ENCODE measurements at places on chromosomes 7 and 10. TPM values are rescaled to one million over a fixed set of nuclear protein-coding genes. Genes with fewer than 3 reads are reported as not detected.

The C1QL3 gene
- total RNA-seq = 0.07 TPM

The TUBB8 gene
- total RNA-seq = not detected

The NUTM2A gene
- total RNA-seq = not detected

The C10orf95 gene
- total RNA-seq = 0.14 TPM

The GIMAP2 gene
- total RNA-seq = 49.5 TPM

GRCh38 chr10:90858461-90858968 is 676 bp upstream of the HTR7 start:
- H3K36me3 ChIP-seq = no peaks in the 10 kb centered on the region
- peak overlapping the region; percentile 74 for H3K4me3 ChIP-seq
- H3K4me1 ChIP-seq = peaks cover 7% of the 10 kb centered on the region
- peaks cover 54% of the 10 kb centered on the region for H3K27me3 ChIP-seq

DNA sequence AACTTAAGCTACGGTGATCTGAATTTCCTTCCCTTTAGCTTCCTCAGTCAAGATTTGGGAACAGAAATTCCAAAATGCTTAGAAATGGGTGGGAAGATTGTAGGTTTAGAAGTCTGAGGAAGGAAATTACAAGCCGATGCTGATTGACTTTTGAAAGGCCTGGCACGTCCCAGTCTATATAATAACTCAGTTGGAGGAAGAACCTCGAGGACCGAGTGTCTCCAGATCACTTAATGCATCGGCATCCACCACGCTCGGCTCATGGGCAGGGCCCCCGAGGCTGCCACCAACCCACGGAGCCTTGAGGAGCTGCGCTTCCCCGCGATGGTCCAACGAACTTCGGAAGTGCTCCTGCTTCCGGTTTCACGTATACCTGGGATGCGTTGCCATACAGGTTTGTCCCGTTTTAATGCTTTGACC is 10.4 kb upstream of the SP8 start:
- no peak overlapping the region for H3K27ac ChIP-seq
- H3K36me3 ChIP-seq = peaks cover 3% of the 10 kb centered on the region
- H3K4me3 ChIP-seq = peak overlapping the region; percentile 78
- H3K27me3 ChIP-seq = peaks cover 66% of the 10 kb centered on the region

- no peak overlapping the region for H3K4me3 ChIP-seq
- no peak overlapping the region for H3K27ac ChIP-seq
- DNase-seq = no peak
- H3K4me1 ChIP-seq = no peaks in the 10 kb centered on the region
- peaks cover 24% of the 10 kb centered on the region for H3K36me3 ChIP-seq
- peaks cover 7% of the 10 kb centered on the region for H3K27me3 ChIP-seq
Observed at GRCh38 chr7:151460474-151460855, 20.5 kb upstream of the CRYGN start.

DNA sequence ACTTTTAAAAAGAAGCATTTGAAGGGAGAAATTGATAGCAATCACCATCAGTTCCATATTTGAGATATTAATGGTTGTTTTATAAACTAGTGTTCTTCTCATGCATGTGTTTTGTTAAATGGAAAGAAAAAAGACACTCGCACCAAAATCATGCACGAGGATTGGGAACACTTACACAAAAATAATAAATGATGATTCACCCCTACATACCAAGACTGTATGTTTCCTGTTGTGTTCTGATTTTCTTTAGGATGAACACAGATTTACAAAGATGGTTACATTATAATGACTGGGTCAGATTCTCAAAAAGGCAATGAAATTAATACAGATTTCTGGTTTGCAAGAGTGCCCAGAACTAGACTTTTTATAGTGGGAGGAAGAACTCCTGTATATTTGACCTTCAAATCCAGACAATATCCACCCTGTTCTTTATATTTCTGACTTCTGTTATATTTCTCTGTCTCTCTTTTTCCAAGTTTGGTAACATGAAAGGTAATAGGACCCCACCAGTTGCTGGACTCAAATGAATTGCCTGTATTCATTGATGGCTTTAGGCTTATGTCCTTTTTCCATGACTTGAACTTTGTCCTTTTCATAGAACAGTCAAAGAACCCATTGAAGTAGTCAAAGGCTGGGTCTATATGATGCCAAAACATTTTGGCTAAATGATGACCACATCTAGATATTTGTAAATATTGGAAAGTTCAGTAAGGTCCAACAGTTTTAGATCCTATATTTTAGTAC is 54.4 kb downstream of the SEMA3A start:
- H3K4me1 ChIP-seq = no peaks in the 10 kb centered on the region
- no peaks in the 10 kb centered on the region for H3K27me3 ChIP-seq
- no peak overlapping the region for H3K4me3 ChIP-seq
- no peaks in the 10 kb centered on the region for H3K36me3 ChIP-seq

- peaks cover 57% of the 10 kb centered on the region for H3K36me3 ChIP-seq
- H3K27ac ChIP-seq = peak overlapping the region; percentile 88
- peaks cover 36% of the 10 kb centered on the region for H3K4me1 ChIP-seq
- DNase-seq = no peak
- no peaks in the 10 kb centered on the region for H3K27me3 ChIP-seq
Observed at GRCh38 chr10:26738301-26738911, 40.9 kb downstream of the PDSS1 start.

DNA sequence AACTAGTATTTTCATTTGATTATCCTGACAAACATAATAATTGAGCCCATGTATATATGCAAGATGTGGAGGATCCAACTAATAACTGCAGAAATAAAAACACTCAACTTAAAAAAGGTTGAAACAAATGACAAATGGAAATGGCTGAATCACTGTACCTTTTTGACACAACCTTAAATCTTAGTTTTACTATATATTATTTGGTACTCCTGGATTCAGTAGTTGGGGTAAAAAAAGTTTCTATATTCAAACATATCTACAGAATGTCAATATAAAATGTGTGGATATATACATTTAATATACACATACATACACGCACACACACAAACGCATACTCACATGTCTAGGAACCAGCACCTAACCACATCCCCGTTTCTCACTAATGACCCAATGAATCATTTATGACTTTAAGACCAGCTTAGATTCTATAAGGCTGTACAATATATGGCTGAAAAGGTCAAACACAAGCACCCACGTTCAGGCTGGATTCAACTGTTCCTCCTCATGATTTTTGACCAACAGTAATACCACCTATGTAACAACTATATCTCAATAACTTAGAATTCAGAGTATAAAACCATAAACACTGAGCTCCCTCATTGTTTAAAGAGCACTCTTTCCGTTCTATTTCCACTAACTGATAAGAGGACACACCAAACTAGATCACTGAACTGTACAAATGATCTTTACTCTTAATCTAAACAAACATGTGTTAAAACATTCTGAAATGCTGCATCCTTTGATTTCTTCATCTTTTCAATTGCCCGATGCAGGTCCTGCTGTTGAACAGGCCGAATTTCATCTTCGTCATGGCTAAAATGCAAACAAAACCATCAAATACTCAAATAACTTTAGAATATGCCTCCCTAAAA is 63.8 kb downstream of the ATAD1 start:
- no peak overlapping the region for H3K4me3 ChIP-seq
- H3K36me3 ChIP-seq = peaks cover 17% of the 10 kb centered on the region
- H3K27ac ChIP-seq = peak overlapping the region; percentile 50
- no peak for DNase-seq
- H3K4me1 ChIP-seq = peaks cover 45% of the 10 kb centered on the region
- no peaks in the 10 kb centered on the region for H3K27me3 ChIP-seq

GRCh38 chr7:155964543-155964942 is 152.3 kb upstream of the SHH start:
- H3K27me3 ChIP-seq = peaks cover 8% of the 10 kb centered on the region
- H3K4me1 ChIP-seq = peaks cover 20% of the 10 kb centered on the region
- no peaks in the 10 kb centered on the region for H3K36me3 ChIP-seq
- DNase-seq = no peak

DNA sequence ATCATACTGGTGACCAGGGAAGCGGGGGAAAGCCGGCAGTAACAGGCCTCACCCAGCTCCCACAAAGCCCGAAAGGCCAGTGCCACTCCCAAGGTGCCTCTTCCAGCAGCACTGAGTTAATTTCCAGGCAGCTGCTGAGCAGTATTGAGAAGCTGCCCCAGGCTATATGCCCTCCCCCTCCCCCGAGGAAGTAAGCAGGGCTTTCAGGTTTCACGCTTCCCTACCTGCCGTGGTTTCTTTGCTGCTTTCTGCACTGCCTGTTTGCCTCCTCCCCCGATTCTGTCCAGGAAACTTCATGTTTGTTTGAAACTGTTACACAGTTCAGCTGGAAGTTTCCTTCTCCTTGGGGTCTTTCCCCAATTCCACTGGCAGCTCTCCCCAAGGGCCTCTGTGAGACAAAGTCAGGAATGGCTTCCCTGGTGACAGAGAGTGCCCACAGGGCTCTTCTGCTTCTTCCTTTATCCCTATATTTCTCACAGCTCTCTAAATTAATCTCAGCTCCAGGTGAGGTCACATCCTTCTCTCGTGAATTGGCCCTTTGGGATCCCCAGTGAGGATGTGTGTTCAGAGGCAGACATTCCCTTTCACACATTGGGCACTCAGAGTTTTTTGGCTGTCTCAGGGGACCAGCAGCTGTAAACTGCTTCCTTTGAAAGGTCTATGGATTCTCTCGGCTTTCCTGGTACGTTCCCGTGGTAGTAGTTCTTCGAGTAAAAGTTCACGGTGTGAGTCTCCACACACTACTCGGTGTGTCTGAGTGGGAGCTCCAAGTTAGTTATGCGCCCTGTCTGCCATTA is 19.4 kb downstream of the C1GALT1 start:
- H3K4me3 ChIP-seq = peak overlapping the region; percentile 60
- H3K27me3 ChIP-seq = no peaks in the 10 kb centered on the region
- DNase-seq = peak; percentile 75
- H3K27ac ChIP-seq = peak overlapping the region; percentile 68
- H3K4me1 ChIP-seq = peaks cover 72% of the 10 kb centered on the region

DNA sequence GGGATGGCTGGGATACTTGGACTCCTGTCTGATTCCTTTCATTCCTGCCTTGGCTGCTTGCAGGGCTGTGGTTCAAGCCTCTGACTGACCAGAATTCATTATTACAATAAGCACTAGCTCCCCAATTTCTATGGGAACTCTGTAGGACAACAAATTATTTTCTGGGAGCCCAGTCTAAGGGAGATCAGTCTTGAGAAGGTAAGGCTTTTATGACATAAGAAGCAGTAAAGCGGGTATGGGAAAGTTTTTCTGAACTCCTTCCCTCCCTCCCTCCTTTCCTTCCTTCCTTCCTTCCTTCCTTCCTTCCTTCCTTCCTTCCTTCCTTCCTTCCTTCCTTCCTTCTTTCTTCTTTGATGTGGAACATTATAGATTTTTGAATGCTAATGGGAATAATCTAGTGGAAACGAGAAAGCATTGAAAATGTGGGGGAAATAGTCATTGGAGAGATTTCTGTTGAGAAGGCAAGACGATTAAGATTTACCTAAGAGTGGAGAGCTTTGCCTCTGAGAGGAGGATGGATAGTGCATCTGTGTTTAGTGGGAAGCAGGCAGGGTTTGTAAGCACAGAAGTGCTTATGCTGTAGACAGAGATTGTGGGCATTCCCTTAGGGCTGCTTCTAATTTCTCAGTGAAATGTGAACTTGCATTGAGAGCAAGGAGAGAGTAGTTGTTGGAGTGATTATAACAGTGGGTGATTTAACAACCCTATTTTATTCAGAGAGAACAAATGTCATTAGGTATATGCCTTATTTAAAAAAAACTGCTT is 201.5 kb downstream of the DNAJB9 start:
- H3K4me3 ChIP-seq = no peak overlapping the region
- no peaks in the 10 kb centered on the region for H3K4me1 ChIP-seq
- H3K27ac ChIP-seq = no peak overlapping the region
- no peaks in the 10 kb centered on the region for H3K36me3 ChIP-seq

GRCh38 chr7:50552921-50553320 is 12.3 kb downstream of the DDC start:
- H3K4me1 ChIP-seq = no peaks in the 10 kb centered on the region
- no peak overlapping the region for H3K27ac ChIP-seq
- DNase-seq = peak; percentile 23
- H3K27me3 ChIP-seq = peaks cover 6% of the 10 kb centered on the region
- no peaks in the 10 kb centered on the region for H3K36me3 ChIP-seq

DNA sequence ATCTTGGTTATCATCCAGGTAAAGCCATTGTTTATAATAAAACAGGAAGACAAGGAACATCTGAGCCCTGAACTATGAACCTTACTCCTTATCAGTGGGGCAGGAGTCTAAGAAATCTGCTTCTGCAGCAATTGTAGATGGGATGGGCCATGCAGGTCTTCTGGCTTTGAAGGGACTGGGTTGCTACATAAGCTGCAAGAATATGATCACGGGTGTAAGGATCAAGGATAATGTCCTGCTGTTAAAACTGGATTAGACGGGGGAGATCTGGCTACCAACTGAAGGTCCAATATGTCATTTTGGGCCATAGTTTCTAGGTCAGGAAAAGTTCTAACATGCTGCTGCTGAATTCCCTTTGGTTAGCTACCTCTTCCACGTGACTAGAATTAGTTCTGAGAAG is 1363.4 kb upstream of the CELF2 start:
- H3K4me3 ChIP-seq = no peak overlapping the region
- no peaks in the 10 kb centered on the region for H3K4me1 ChIP-seq
- no peak overlapping the region for H3K27ac ChIP-seq
- H3K27me3 ChIP-seq = peaks cover 7% of the 10 kb centered on the region
- no peaks in the 10 kb centered on the region for H3K36me3 ChIP-seq

DNA sequence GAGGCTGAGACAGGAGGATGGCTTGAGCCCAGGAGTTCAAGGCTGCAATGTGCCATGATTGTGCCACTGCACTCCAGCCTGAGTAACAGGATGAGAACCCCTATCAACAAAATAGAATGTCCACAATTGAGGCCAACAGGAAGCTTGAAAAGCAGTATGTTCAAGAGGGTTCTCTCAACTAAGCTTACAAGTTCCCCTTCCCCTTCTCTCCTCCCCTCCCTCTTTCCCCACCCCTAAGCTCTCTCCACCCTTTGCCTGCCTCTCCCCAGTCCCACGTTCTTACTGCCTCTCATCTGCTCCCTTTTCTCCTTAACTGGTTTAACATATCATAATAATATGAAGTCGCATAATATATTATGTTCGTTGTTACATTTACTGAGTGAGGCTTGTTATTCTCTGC is 35.4 kb downstream of the KIAA1549 start:
- no peak overlapping the region for H3K27ac ChIP-seq
- H3K36me3 ChIP-seq = no peaks in the 10 kb centered on the region
- DNase-seq = no peak

GRCh38 chr10:74021248-74022055 is 23.5 kb downstream of the VCL start:
- no peaks in the 10 kb centered on the region for H3K36me3 ChIP-seq
- no peaks in the 10 kb centered on the region for H3K27me3 ChIP-seq
- H3K27ac ChIP-seq = no peak overlapping the region
- no peak for DNase-seq
- peaks cover 26% of the 10 kb centered on the region for H3K4me1 ChIP-seq
- H3K4me3 ChIP-seq = no peak overlapping the region

DNA sequence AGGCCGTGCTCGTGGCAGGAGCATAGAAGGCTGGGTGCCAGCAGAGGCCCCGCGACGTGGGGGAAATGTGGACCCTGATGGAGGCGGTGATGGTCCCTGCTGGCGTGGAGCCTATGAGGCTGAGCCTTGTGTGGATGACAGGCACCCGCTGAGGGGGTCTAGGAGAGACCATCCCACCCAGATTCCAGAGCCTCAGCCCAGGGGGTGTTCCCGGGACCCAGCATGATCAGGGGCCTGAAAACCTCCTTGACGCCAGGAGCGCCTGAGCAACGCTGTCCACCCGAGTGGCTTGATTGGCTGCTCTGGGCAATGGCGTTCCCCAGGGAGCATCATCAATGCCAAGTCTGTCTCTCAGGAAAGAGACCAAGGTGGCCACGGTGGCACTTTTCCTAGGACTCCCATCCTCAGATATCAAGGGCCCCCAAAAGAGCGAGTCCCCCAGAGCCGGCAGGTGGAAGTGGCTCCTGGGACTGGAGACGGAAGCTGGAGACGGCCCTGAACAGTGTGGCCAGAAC is 61.1 kb downstream of the PWWP2B start:
- no peaks in the 10 kb centered on the region for H3K36me3 ChIP-seq
- peaks cover 2% of the 10 kb centered on the region for H3K4me1 ChIP-seq
- H3K27ac ChIP-seq = no peak overlapping the region
- H3K4me3 ChIP-seq = no peak overlapping the region

All from activated naive CD4-positive, alpha-beta T cell treated with anti-CD3 and anti-CD28 coated beads for 36 hours (primary cell).